Cardiac septum (tissue), 1 donor: ENCODE measurements at places on chromosomes 5 and 9. TPM values are rescaled to one million over a fixed set of nuclear protein-coding genes. Genes with fewer than 3 reads are reported as not detected.
A peak's percentile ranks its signal among the peaks of the same experiment; 100 is the strongest.

DNA sequence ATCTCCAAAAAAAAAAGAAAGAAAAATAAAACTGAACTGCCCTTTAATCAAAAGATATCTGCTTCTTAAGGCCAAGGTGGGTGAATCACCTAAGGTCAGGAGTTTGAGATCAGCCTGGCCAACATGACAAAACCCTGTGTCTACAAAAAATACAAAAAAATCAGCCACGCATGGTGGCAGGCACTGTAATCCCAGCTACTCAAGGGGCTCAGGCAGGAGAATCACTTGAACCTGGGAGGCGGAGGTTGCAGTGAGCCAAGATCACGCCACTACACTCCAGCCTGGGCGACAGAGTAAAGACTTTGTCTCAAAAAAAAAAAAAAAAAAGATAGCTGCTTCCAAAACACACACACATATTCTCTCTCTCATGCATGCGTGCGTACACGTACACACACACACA, 17.8 kb downstream of the SCAI start:
- no peak for DNase-seq

PCA3 gene
- total RNA-seq: not detected

DNA sequence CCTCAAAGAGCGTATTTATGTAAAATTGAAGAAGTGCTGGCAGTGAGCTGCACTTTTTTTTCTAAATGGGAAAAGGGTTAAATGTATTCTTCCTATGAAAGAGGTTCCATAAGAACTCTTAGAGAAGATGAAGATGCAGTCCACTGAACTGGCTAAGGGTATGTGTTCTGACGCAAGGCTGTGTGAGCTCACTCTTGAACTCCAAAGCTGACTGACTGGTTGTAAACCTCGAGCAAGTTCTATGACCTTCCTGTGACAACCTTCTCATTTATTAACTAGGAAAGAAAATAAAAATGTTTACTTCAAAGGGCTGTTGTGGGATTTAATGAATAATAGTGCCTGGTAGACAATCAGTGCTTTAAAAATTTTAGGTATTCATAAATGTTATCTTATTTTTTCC, 46.7 kb downstream of the POC5 start:
- no peak for DNase-seq

DNA sequence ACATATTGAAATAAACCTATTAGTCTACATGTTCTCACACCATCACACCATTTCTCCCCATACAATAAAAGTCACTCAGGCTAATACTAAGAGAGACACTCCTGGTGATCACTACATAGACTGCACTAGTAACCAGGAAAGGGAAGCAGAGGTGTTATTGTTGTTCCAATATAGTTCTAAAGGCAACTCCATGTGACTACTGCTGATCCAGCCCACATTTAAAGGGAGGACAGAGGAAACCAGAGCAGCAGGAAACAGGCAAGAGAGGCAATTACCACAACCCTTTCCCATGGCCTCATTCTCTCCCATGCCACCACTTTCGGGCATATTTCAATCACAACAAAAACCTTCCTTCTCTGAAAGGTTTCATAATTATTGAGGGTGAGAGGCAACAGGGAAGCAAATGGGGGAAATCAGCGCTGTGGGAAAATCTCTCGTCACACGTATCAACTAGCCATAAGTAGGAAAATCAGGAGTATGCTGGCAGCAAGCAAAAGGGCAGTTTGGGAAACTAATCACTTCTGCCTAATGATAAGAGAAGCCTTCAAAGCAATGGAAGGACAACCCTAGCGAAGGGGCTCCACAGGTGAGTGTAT, 1.8 kb downstream of the UBAP2 start:
- DNase-seq: no peak

LCN2 gene
- total RNA-seq: 2.0 TPM

DNA sequence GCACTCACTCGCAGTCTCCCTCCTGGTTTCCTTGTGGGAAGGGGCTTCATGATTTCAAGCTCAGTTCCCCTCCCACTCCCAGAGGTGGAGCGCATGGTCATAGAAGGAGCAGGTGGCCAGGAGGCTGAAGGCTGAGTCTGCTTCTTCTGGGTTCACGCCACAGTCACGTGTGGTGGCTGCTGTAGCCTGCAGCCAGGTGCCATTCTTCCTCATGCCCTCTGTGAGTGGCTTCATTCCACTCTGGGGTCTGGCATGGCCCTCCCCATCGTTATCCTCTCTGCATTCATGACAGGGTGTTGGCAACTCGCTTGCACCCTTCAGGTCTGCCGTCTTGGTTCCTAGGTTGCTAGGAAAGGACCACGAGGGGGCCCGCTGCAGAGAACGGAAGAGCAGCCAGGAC, 3.5 kb downstream of the MRPL41 start:
- DNase-seq: no peak

- no peak for DNase-seq
Observed at GRCh38 chr9:109258481-109259302, 62.2 kb downstream of the EPB41L4B start.

DNA sequence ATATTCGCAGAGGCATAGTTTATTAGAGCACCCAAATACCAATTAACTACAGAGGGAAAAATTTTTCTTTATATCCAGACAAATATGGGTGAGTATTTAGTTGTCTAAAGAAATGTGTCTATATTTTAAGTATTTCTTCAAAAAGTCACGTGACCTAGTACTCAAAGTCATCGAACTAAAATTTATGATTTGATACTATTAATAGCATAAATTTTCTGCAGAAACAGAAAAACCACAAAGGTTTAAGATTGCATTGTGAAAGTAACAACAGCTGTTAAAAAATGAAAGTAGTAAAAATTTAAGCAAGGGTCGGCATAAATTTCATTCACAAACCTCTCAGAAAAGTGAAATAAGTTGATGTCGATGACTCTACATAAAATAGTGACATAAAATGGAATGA, 323.9 kb upstream of the RORB start:
- no peak for DNase-seq

TOR4A gene
- 13.9 TPM for total RNA-seq

GRCh38 chr5:77076961-77077828, 9.9 kb downstream of the ZBED3 start:
- peak; percentile 92 for DNase-seq

DNA sequence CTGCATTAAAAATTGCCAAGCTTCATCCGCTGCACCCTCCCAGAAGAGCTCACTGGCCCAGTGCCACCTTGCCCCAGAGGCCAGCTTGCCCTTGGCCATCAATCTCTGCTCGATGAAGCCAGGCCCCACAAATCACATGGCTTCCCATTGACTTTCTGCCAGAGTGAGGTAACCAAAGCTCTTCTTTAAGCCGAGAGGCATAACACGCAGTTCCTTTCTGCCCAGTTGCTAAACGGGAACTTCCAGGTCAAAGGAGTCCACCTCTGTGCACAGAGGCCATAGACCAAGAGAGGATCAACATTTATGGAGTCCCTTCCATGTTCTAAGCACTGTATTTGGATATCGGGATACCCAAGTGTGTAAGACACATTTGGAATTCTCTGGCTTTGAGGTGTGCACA, 208.8 kb downstream of the KIF4B start:
- no peak for DNase-seq

- no peak for DNase-seq
Observed at GRCh38 chr5:144035046-144035740, 135.3 kb downstream of the YIPF5 start.

GRCh38 chr9:136361754-136362449, 1.6 kb downstream of the DNLZ start:
- no peak for DNase-seq

GRCh38 chr9:132218208-132218607, 56.4 kb downstream of the NTNG2 start:
- no peak for DNase-seq

DNA sequence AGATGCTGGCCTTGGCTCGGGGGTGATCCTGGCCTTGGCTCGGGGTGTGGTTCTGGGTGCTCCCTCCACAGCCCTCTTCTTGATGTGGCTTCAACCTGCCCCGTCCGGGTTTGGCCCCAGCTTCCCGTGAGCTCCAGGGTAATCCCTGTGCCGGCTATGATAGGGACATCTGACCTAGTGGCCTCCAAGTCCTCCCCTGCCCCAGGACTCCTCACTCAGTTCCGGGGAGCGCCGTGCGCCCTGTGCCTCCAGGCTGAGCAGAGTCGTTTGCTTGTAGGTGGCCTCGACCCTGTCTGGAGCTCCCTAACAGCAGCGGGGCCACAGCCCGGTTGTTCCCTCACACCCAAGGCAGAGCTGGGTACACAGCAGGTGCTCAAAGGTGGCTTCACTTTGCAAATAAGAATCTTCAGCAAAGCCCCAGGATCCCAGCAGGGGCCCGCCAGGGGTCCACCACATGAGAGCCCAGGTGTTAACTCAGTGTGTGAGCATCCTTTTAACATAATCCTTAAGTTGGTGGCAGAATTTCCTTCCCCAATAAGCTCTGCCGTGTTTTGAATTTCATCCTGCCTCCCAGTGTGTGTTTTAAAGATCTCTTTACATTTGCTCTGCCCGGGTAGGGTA, 32.3 kb upstream of the CEP72 start:
- DNase-seq: peak; percentile 49

TMEFF1 gene
- total RNA-seq: 0.46 TPM

SNX24 gene
- 14.0 TPM for total RNA-seq

GRCh38 chr5:116451066-116451465, 123.6 kb downstream of the SEMA6A start:
- no peak for DNase-seq

- no peak for DNase-seq
Observed at GRCh38 chr5:94906750-94907149, 288.3 kb downstream of the SLF1 start.

GRCh38 chr5:137146402-137146890, 352.7 kb downstream of the SPOCK1 start:
- no peak for DNase-seq

DNA sequence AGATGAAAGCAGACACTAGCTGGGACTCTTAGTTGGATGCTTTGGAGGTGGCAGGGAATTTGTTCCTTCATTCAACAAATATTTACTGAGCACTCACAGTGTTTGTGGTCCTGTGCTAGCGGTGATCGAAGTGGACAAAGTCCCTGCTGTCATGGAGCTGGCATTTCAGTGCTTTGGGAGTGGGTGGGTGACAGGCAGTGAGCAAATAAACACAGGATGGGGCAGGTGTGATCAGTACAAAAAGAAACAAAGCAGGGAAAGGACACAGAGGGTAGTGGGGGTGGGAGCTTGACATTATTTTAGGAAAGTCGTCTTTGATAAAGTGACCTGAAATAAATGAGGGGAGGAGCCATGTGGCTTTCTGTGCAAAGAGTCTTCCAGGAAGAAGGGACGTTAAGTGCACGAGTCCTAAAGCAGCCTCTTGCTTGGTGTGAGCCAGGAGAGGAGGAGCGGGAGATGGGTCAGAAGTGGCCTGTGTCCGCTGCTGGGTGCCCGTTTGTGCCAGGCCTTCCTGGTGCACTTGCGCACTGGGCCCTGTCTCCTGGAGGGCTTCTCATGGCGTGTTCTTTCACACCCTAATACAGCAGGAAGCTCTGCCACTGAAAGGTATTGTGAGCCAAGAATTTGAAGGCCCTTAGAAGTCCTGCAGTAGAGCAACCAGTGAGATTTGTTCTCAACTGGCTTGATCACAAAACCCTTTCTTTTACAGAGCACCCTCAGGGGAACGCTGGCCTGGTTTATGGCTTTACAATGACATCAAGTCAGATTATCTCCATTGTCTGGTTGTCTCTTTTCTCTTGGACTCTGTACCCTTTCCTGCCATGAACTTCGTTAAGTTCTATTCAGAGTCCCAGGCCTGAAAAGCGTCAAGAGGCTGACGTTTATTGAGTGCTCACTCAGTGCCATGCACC, 14.8 kb downstream of the NDST1 start:
- no peak for DNase-seq

DNA sequence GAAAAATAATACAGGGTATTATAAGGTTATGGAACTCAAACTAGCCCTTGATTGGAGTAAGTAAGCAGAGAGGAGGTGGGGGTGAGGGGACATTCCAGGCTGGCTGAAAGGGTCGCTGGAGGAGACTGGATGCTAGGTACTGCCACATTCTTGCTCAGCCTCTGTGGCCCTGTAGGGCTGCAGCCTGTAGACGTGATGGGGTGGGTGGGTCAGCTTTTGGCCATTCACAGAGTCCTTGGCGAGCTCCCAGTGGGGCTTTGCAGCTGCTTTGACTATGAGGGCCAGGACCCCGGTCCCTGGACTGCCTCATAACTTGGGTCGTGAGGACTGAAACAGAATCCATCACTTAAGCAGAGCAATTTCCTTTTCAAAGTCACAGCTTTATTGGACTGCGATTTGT, 4.2 kb upstream of the GDNF start:
- DNase-seq: no peak

DNA sequence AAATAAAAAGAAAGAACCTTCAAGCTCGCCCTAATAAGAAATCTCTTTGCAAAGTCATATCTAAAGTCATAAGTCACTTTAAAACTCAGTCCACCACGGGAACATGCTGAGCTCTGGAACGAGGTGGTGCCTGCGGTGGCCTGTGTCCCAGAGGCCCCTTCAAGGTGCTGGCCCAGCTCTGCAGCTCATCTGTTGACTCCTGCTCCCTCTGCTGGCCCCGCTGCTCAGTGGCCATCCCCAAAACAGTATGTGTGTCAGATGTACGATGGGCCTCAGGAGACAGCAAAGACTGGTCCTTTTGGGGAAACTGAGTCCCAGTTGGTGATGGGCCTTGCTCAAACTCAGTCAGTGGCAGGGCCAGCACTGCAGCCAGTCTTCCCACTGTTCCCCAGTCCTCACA, 22.8 kb upstream of the FOXB2 start:
- no peak for DNase-seq

DNA sequence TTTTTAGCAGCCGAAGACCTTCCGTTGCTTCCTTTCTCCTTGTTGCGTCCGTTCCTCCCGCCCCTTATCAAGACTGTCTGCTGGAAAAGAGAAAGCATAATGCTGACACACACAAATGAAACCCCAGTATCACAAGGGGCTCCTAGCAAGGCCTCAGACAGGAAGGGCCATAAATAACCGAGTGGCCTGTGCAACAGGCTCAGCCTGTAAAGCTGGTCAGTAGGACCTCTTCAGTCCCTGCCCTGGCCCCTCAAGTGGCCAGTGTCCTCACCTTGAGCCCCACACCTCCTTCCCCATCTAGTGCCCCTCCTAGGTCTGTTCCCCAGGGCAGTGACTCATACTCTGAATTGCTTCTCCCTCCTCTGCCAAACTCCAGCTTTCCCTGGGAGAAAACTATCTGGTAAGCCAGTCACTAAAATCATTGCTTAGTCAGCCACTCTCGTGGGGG, 174.6 kb upstream of the IL12B start:
- no peak for DNase-seq

PCDHGA6 gene
- 11.5 TPM for total RNA-seq
